IPS DF 6.9 (cell line): ENCODE measurements at places on chromosomes 12 and 14.

GRCh38 chr14:23353433-23353780, 720 bp upstream of the SLC22A17 start:
- no peak for DNase-seq

- no peak for DNase-seq
Observed at GRCh38 chr12:94587266-94588241, 62.8 kb downstream of the TMCC3 start.

DNA sequence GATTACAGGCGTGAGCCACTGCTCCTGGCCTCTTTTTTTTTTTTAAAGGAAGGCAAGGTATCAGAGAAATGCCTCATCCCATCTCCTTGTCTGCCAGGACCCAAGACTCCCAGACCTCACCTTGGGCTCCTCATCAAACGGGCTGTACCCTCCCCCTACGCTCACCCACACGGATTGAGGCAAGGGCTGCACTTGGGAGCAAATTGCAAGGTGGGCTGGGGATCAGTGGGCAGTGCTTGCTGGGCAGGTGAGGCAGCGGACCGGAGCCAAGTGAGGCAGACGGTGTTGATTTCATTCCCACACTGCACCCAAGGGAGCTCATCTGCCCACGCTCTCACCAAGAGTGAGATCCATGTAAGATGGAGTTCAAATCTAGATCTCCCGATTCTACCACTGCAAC, 41.0 kb upstream of the DICER1 start:
- no peak for DNase-seq

DNA sequence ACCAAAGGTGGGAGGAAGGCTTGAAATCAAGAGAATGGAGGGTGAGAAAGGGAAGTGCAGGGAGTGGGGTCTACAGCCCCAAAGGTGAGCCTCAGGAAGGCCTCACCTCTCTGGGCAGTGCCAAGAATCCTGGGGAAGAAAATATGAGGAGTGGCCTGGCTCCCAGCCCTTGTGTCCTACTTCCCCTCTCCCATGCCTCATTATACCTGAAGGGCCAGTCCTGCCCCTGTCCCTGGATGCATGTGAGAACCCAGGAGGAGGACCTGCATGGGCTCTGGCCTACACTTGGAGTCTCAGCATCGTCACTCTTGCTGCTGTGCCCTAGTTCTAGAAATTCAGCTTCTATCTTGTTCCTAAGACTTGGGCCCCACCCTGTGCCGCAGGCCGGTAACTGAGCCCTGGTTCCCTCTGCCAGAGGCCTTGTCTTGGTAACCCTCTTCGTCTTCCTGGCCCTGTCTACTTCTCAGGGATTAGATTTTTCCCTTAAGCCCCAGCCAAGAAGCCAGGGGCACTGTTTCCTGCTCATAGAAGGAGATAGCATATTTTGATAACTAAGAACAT, 10.9 kb upstream of the MYH7 start:
- no peak for DNase-seq

GRCh38 chr12:5101686-5102085, 58.0 kb downstream of the KCNA5 start:
- DNase-seq, result no peak

- no peak for DNase-seq
Observed at GRCh38 chr14:68967459-68967940, 11.6 kb downstream of the ACTN1 start.

DNA sequence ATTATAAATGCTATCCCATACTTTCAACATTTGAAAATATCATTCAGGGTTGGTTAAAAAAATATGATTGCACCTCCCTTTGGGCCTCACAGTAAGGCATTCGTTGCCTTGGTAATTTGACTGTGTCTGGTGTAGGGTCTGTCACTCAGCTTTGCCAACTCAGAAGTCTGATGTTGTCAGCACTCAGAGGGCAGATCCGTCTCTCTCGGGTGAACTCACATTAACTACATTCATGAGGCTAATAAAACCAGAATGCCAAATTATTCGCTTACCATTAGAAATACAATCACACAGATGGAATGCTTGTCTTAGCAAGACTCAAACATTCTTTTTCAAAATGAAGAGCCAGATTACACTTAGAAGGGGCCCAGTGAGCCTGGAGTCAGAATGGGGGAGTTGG, 53.0 kb downstream of the NPAS3 start:
- no peak for DNase-seq

DNA sequence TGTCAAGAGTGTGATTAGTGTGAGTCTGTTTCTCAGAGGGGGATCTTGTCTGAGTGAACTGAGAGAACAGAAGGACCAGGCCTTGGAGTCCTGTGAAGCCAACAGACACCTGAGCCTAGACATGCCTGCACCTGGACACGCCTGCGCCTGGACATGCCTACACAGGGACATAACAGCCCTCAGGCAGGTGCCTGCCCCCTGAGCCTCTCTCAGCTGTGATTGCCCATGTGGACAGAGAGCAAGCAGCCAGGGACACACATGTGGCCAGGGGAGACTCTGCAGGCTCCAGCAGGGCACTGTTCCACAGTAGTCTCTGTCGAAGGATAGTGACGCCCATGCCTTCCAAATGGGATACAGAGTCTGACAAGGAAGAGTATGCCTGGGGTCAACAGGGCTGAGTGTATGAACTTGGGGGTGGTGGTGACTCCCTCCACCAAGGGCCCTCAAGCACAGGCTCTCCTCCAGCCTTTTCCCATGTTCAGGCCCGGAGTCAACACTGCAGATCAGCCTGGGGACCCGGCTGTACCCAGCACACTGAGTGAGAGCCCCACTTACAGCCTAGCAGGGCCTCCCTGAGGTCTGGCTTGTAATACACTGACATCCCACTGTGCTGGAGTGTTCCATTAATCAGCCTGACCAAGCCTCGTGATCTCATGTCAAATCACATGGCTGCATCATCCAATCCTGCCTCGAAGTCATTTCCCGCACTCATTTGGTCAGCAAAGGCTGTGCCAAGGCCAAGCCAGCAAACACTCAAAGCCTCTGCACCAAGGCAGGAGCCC, 173.0 kb downstream of the CALM1 start:
- no peak for DNase-seq

GRCh38 chr14:65286443-65286842, 126.1 kb upstream of the FUT8 start:
- no peak for DNase-seq

GRCh38 chr14:37591941-37592481, 3.0 kb downstream of the FOXA1 start:
- no peak for DNase-seq

GRCh38 chr12:11581179-11581755, 68.2 kb upstream of the ETV6 start:
- peak; percentile 63 for DNase-seq

DNA sequence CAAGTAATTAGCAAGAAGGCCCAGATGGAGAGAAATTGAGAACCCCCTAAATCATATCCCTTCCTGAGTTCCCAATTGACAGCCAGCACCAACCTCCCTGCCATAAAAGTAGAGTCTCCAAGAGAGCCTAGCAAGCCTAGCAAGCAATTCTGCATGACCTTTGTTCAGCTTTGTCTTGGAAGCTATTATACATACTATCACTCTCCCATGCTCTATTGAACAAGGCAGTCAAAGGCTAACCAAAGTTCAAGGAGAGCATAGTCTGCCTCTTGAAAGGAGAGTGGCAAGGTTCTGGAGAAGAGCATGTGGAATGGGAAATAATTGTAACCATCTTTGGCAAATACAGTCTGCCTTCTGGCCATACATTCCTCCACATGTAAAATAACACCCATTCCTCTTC, 7.8 kb downstream of the ACOT4 start:
- no peak for DNase-seq

- DNase-seq, result no peak
Observed at GRCh38 chr14:90830931-90831701, 14.9 kb upstream of the TTC7B start.

DNA sequence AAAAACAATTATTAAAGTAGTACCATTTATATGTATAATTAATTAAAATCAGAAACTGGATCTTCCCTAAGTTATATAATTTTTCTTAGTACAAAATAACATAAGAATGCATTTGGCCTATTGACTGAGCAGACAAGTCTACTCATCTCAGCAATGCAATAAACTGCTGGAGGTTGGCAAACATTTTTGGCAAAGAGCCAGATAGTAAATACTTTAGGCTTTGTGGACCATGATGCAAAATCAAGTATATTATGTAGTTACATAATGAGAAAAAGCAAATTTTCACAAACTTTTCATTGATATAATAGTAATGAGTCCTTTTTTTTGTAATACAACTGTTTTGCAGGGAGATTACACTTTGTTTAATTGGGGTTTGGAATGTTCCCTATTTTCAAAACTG, 30.9 kb downstream of the ERGIC2 start:
- DNase-seq, result no peak

DNA sequence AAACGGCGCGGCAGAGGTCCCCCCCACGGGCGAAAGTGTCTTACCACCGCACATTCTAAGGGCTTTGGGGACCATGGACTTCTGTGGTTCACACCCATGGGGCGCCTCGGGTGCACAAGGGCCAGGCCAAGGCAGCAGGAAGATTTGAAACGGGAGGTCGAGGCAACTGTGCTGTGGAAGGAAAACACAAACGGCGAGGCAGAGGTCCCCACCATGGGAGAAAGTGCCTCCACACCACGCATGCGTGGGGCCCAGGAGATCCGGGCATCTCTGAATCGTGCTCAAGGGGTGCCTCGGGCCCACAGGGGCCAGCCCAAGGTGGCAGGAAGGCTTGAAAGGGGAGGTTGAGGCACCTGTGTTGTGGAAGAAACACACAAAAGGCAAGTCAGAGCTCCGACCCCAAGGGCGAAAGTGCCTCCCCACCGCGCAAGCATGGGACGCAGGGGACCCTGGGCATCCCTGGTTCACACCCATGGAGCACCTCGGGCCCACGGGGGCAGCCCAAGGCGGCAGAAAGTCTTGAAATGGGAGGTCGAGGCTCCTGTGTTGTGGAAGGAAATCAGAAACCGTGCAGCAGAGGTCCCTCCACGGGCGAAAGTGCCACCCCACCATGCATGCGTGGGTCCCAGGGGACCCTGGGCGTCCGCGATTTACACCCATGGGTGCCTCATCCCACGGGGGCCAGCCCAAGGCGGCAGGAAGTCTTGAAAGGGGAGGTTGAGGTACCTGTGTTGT, 371.0 kb downstream of the ALG10 start:
- DNase-seq, result no peak

- DNase-seq, result no peak
Observed at GRCh38 chr14:53542732-53543131, 389.6 kb upstream of the DDHD1 start.

DNA sequence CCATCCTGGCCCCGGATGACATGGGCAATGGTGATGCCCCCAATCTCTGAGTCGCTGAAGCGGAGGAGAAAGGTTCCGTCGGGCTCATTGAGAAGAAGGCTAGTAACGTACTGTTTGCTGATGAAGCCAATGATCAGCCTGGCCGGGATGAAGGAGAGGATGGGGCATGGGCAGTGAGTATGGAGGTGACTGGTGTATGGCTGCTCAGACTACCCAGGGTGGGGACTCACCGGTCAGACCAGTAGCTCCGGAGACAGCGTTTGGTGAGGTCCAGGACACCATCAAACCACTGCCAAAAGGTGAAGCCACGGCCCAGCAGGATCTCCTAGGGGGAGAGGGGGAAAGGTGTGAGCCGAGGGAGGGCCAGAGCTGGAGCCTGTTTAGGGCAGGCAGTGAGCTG, 10.9 kb downstream of the NAB2 start:
- DNase-seq, result no peak

DNA sequence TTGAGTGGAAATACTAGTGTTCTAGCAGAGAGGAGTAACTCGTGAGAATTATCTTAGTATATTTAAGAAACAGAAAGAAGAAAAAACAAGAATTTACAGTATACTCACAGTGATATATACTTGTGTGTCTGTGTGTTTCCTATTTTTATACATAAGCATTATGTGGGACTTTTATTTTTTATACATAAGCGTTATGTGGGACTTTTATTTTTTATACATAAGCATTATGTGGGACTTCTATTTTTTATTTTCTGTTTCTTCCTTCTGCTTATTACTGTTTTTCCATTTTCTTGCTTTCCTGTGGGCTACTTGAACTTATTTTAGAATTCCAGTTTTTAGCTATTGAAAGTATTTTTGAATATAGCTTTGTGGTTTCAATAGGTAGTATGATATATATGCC, 6.9 kb upstream of the ZNF140 start:
- DNase-seq, result no peak

- no peak for DNase-seq
Observed at GRCh38 chr14:99189201-99189801, 82.7 kb downstream of the BCL11B start.

DNA sequence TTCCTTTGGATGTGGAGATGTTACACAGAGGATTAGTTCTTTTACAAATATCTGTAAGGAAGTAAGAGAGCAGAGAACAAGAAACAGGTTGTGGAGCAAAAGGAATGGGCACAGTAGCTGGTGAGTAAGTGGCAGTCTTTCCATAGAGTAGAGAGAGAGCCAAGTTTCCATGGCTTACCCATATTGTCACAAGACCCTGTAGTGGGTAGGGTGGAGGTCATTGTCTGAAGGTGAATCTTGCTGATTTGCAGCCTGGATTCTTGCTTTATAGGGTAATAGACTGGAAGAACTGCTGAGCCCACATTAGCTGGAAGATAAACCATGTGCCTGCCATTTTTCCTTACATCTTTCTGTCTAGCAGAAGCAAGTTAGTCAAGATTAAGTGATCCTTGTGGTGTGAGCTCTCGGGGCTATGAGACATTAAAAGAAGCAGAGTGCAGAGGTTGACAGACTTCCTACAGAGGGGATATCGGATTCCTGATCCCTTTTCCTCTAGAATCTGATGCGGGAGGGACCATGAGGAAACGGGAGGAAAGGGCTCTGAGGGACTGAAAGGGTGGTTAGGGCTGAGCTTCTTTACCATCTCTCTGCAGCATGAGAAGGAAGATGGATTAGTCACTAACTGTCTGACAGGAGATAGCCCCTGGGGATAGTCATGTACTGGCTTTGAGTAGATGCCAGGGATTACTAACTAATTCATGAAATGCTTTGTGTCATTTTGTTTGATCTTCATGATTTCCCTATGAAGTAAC, 44.0 kb upstream of the LRTM2 start:
- no peak for DNase-seq

DNA sequence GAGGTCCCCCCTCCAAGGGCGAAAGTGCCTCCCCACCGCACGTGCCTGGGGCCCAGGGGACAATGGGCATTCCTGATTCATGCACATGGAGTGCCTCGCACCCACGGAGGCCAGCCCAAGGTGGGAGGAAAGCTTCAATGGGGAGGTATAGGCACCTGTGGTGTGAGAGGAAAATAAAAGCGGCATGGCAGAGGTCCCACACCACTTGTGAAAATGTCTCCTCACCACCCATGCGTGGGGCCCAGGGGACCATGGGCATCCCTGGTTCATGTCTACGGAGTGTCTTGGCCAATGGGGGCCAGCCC, 384.7 kb downstream of the ALG10 start:
- no peak for DNase-seq
